ENCODE measurements at places on chromosomes 12 and 14. TPM values are rescaled to one million over a fixed set of nuclear protein-coding genes. Genes with fewer than 3 reads are reported as not detected.

NANOG gene
- total RNA-seq: not detected

SERPINA12 gene
- not detected for total RNA-seq

NPFF gene
- not detected for total RNA-seq

LRRC10 gene
- not detected for total RNA-seq

C14orf132 gene
- total RNA-seq: 3.2 TPM

EIF2B1 gene
- total RNA-seq: 54.3 TPM

DNA sequence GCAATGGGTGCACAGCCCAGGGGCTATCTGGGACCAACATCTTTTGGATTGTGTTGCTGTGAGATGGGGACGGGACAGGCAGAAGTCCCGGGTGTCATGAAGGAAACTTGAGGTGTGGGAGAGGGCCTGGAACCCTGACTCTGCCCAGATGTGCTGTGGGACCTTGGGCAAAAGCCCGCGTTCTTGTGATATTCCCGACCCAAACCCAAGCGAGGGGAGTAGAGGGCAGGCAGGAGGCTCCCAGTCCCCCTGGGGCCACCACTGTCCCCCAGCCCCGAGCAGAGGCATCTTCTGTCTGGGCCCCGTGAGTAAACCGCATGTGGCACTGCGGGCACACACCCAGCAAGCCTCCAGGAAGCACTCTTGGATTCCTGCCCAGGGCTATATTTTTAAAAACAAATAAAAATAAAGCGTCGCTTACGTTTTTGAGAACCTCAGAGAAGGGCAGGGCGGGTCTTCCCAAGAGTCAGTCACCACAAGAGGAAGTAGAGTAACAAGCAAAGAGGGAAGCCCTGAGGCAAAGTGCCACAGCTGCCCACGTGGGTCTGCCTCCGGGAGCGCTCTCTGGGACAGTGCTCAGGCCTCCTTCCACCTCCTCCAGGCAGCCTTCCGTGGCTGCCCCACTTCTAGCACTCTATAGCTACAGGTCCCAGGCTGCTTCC, 39.5 kb downstream of the BEGAIN start:
- no peaks in the 10 kb centered on the region for H3K27me3 ChIP-seq
- peak overlapping the region; percentile 84 for H3K4me3 ChIP-seq
- peaks cover 26% of the 10 kb centered on the region for H3K4me1 ChIP-seq
- H3K27ac ChIP-seq: no peak overlapping the region

GRCh38 chr12:48828293-48828692, 10.0 kb downstream of the CACNB3 start:
- DNase-seq: no peak
- no peaks in the 10 kb centered on the region for H3K27me3 ChIP-seq
- peaks cover 24% of the 10 kb centered on the region for H3K36me3 ChIP-seq
- H3K27ac ChIP-seq: no peak overlapping the region
- H3K4me3 ChIP-seq: no peak overlapping the region

- no peak overlapping the region for H3K4me3 ChIP-seq
- DNase-seq: no peak
- no peaks in the 10 kb centered on the region for H3K27me3 ChIP-seq
- peaks cover 33% of the 10 kb centered on the region for H3K4me1 ChIP-seq
- peaks cover 23% of the 10 kb centered on the region for H3K36me3 ChIP-seq
Observed at GRCh38 chr12:132835076-132836025, 6.7 kb upstream of the GOLGA3 start.

- H3K27ac ChIP-seq: no peak overlapping the region
- no peak overlapping the region for H3K4me3 ChIP-seq
- DNase-seq: no peak
- H3K36me3 ChIP-seq: peaks cover 5% of the 10 kb centered on the region
- H3K27me3 ChIP-seq: no peaks in the 10 kb centered on the region
Observed at GRCh38 chr12:121284551-121285390, 11.7 kb downstream of the CAMKK2 start.

- H3K36me3 ChIP-seq: peaks cover 5% of the 10 kb centered on the region
- peak; percentile 37 for DNase-seq
- H3K4me1 ChIP-seq: peaks cover 25% of the 10 kb centered on the region
- no peaks in the 10 kb centered on the region for H3K27me3 ChIP-seq
Observed at GRCh38 chr12:123034022-123034541, 53.6 kb downstream of the ARL6IP4 start.

DNA sequence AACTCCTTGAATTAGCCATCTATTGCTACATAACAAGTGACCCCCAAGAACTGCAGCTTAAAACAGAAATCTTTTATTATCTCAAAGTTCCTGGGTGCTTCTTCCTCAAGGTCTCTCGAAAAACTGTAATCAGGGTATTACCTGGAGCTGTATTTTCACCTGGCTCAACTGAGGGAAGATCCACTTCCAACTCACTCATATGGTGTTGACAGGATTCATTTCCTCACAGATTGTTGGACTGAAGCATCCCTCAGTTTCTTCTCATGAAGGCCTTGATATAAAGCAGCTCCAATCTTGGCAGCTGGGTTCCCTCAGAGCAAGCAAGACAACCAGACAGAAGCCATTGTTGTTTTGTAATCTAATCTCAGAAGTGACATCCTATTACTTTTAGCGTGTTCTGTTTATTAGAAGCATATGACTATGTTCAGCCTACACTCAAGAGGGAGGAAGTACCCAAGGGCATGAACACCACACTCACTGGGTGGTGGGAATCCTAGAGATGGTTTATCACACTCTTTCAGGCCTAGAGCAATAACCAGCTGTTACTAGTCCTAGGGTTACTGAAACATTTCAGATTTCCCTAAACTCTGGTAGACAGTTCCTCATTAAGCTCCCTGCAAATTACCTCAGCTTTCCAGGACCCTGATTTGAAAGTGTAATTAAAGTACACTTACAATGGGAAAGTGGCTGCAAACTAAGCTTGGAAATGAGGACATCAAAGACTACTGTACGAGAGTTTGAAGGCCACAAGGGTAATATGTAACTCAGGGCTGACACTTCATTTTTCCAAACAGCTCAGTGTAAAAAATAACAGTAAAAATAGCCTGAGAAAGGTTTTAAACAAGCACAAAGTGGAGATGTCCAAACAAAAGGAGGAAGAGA, 222.2 kb downstream of the SEC23A start:
- no peaks in the 10 kb centered on the region for H3K4me1 ChIP-seq
- H3K36me3 ChIP-seq: no peaks in the 10 kb centered on the region
- H3K27me3 ChIP-seq: peaks cover 21% of the 10 kb centered on the region
- H3K27ac ChIP-seq: no peak overlapping the region
- DNase-seq: no peak
- no peak overlapping the region for H3K4me3 ChIP-seq

- peaks cover 10% of the 10 kb centered on the region for H3K4me1 ChIP-seq
- peaks cover 23% of the 10 kb centered on the region for H3K36me3 ChIP-seq
- no peaks in the 10 kb centered on the region for H3K27me3 ChIP-seq
- no peak overlapping the region for H3K27ac ChIP-seq
Observed at GRCh38 chr14:67863223-67863622, 43.6 kb downstream of the RAD51B start.

DNA sequence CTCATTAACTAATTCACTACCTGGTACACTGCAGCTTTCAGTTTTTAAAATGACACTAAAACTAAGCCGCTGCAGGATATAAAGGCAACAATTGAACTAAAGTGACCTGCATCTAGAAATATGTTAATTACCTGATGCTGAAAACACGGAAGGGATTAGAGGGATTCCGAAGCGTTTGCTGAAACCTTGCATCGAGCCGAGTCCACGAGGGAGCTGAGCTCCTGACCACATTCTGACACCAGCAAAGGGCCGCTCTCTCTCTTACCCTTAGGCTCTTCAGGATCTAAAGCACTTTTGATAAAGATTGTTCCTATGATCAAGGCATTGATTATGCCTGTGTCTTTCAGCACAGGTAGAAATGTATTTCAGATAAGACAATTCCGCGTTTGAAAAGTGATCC, 59.5 kb upstream of the CDKN3 start:
- H3K4me1 ChIP-seq: no peaks in the 10 kb centered on the region
- H3K27ac ChIP-seq: no peak overlapping the region
- H3K27me3 ChIP-seq: peaks cover 2% of the 10 kb centered on the region
- H3K4me3 ChIP-seq: no peak overlapping the region
- no peaks in the 10 kb centered on the region for H3K36me3 ChIP-seq

DNA sequence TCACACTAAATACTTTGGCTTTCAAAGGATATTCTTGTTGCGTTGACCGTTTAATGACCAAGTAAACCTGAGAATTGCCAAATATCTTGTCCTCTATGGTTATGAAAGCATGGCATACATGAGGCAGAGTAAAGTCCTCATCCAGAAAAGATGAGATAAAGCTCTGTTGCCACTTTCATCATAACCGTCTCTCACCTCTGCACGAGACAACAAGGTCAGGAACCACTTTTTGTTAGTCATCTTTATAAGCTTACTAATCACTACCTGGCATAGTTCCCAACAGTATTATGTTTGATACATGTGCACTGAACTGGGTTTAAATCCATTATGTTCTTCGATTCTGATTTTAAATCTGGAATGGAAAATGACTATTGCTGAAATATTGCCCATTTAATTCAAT, 31.3 kb downstream of the PTPRB start:
- peaks cover 6% of the 10 kb centered on the region for H3K4me1 ChIP-seq
- H3K4me3 ChIP-seq: no peak overlapping the region
- peaks cover 33% of the 10 kb centered on the region for H3K27me3 ChIP-seq
- no peak overlapping the region for H3K27ac ChIP-seq
- H3K36me3 ChIP-seq: no peaks in the 10 kb centered on the region
- no peak for DNase-seq

DNA sequence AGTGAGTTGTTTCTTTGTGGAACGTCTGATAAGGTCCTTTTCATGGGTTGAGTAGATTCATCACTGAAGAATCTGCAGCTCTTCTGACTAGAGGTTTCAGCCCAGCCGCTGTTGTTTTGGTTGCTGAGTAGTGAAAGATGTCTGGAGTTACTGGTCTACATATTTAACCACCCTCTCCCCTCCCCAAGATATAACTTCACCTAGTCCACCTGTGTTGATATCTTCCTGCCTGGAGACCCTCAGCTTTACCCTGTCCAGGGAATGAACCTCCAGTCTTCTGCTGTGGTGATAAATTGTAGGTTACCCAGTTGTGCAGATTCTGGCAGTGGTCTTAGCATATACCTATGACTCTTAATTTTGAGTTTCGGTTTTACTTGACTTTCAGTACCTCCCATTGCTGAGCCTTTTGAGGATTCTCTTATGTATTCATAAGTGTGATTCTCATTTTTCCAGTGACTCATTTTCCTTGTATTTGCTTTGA, 62.9 kb downstream of the CCDC91 start:
- H3K4me1 ChIP-seq: peaks cover 63% of the 10 kb centered on the region
- H3K27ac ChIP-seq: peak overlapping the region; percentile 79
- peak; percentile 60 for DNase-seq
- H3K4me3 ChIP-seq: peak overlapping the region; percentile 30
- no peaks in the 10 kb centered on the region for H3K27me3 ChIP-seq

DNA sequence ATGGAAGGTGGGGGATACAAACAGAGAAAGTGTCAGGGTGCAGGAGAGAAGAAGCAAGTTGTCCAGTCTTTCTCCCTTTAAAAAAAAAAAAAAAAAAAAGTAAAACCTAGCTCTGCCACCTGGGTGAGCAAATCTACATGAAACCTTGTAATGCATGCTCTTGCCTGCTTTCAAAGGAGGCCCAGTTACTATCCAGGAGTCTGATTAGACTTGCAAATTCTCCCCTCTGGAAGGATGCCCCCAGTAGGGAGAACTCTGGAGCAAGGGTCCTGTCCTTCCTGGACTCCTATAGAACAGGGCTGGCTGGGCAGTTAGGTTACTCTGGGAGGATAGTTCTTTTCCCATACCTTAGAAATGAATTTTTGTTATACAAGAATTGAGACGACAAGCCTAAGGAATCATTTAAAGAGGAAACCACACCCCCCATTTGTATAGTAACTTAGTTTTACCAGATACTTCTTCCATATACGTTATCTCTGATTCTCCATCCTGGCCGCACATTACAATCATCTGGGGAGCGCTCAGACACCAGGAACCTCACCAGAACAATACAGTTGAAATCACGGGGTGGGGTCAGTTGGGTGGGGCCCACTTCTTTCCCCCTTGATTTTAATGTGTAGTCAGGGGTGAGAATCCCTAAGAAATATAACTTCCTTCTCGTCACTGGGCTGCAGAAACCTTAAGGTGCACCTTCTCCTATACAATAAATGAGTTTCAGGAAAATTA, 30.5 kb downstream of the RAB35 start:
- H3K4me3 ChIP-seq: no peak overlapping the region
- DNase-seq: no peak
- peaks cover 57% of the 10 kb centered on the region for H3K36me3 ChIP-seq
- H3K27ac ChIP-seq: peak overlapping the region; percentile 85

GRCh38 chr14:74516451-74517160, 23.0 kb downstream of the ISCA2 start:
- H3K4me1 ChIP-seq: peaks cover 9% of the 10 kb centered on the region
- peaks cover 16% of the 10 kb centered on the region for H3K27me3 ChIP-seq
- DNase-seq: no peak
- H3K36me3 ChIP-seq: no peaks in the 10 kb centered on the region
- H3K4me3 ChIP-seq: no peak overlapping the region
- H3K27ac ChIP-seq: no peak overlapping the region

DNA sequence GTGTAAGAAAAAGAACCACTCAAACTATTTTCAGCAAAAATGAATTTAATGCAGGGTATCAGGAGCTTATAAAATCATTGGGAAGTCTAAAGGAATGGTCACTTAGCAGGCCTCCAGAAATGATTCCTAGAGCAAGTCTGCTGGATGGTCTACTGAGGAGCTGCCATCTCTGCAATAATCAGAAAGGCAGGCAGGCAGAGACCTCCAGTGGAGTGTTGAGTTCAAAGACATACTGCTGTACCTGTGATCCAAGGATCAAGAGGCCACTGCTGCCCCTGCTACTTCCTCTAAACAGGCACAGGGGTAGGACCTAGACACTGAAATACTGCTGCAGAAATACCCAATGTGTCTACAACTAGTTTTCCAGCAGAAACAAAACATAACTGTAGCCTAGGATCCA, 14.5 kb upstream of the KICS2 start:
- no peaks in the 10 kb centered on the region for H3K36me3 ChIP-seq
- H3K27me3 ChIP-seq: peaks cover 2% of the 10 kb centered on the region
- H3K4me1 ChIP-seq: no peaks in the 10 kb centered on the region
- peak; percentile 9 for DNase-seq

DNA sequence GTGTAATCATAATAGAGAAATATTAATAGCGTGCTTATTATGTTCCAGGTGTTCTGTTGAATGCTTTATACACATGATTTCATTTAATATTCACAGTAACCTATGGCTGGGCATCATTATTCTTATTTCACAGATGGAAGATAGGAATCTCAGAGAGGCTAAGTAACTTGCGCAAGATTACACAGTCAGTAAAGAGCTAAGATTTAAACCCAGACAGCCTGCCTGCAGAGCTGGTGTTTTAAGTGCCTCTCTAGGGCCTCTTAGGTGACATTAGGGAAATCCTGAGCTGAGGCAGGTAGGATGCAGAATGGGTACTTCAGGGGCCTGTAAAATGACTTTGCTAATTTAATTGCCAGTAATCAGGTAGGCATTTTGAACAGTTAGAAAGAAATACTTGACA, 18.5 kb upstream of the BHLHE41 start:
- H3K4me1 ChIP-seq: no peaks in the 10 kb centered on the region
- no peak for DNase-seq
- H3K36me3 ChIP-seq: no peaks in the 10 kb centered on the region
- H3K27me3 ChIP-seq: peaks cover 5% of the 10 kb centered on the region
- no peak overlapping the region for H3K4me3 ChIP-seq
